Epithelial cell of proximal tubule (primary cell): ENCODE measurements at places on chromosomes 2 and 18.

DNA sequence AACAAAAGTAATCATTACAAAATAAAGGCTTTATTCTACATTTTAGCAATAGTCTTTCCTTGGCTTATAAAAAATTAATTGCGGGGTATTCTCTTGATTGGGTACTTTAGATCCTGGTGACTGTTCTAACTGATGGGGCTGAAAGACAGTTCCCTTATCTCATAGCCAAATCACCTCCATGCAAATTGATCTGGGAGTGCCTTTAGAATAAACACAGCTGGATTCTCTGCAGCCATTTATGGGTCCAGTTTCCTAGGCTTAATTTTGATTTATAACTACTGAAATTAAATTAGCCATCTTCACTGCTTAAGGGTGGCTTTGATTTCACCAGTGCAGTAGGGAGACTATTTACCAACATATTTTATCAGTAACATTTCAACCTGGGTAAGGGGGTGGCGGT lies 337.1 kb downstream of the NRXN1 start:
- no peak for DNase-seq

DNA sequence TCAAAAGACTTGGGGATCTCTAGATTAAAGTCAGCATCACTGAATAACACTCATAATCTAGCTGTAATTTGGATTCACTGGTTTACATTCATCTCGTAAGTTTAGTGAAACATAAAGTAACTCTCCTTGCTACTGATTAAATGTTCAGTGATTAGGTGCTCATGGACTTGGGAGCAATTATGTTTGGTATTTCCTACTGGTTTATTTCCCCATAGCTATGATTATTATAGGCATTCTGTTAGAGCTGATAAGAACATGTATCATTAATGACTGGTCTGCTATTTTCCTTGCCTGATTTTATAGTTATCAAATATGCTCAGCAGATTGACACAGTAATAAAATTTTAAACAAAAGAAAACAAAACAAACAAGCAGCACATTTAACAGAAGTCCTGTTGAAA lies 334.7 kb upstream of the SLC8A1 start:
- DNase-seq = no peak

DNA sequence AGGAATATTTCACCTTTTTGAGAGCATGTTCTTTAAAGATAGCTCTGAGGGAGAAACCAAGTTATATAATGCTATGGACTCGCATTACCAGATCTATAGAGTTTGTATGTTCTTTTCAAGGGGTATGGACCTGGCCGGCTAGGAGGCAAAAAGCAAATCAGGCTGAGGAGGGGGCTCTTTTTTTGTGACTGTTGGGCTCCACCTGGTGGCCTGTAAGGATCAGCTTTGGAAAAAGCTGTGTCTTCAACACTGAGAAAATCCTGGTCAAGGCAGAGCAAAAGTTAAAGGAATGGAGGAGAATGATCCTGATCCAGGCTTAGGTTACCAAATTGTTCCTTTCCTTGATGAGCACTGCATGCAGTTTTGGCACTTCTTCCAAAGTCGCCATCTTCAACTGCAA lies 180.5 kb downstream of the DIS3L2 start:
- no peak for DNase-seq

DNA sequence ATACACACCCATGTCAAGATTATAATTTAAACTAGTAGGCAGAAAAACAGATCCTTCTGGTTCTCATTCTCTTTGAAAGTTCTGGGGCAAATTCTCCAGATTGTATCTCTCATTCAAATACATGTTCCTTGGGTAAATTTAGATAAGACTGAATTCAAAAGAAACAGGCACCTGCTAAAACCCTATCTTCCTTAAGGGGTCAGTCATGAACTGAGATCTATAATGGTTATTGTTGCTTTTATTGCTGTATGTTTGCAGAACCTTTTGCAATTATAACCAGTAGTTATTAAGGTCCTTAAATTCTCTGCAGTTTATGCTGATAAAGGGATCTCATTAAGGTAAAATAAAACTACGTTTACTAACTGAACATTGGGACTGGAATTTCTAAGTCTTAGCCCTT lies 83.5 kb downstream of the MYO5B start:
- DNase-seq = no peak

DNA sequence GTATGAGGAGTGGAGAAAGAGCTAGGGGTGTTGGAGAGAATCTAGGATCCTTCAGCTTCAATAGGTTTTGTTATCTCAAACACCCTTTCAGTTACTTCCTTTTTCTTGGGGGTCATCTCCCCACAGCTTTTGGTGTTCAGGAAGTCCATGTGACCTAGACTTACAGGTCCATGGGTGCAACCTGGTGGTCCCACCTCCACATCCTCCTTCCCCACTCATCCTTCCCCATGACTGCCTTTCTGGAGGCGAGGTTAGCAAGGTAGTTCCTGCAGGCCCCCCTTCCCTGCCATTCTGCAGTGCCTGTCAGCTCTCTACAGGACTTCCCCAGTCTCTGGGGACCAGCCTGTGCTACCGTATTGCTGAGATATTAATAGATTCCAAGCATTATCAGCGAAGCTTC lies 107.6 kb downstream of the TMEM17 start:
- no peak for DNase-seq

GRCh38 chr18:48312066-48312465 lies 97.1 kb downstream of the ZBTB7C start:
- no peak for DNase-seq

GRCh38 chr2:133360190-133360589 lies 208.1 kb downstream of the NCKAP5 start:
- DNase-seq = no peak

- no peak for DNase-seq
These were observed 27.5 kb upstream of the REEP1 start for GRCh38 chr2:86364894-86365293.

DNA sequence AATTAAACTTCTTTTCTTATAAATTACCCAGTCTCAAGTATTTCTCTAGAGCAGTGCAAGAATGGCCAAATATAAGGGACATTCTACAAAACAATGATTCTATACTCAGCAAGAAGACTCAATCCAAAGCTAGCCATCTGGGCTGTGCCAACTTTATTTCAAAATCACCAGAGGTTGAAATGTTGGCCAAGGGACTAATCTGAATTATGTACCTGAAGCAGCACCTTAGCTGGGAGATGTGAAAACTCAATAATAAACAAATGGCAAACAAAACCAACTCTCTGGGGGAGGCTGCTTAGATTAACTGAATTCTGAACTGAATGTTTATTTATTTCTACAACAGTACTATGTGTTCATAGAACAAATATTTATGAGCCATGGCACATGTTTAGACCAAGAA lies 251.3 kb downstream of the RDH14 start:
- DNase-seq = no peak

GRCh38 chr2:120709608-120710041 lies 26.0 kb upstream of the GLI2 start:
- no peak for DNase-seq

DNA sequence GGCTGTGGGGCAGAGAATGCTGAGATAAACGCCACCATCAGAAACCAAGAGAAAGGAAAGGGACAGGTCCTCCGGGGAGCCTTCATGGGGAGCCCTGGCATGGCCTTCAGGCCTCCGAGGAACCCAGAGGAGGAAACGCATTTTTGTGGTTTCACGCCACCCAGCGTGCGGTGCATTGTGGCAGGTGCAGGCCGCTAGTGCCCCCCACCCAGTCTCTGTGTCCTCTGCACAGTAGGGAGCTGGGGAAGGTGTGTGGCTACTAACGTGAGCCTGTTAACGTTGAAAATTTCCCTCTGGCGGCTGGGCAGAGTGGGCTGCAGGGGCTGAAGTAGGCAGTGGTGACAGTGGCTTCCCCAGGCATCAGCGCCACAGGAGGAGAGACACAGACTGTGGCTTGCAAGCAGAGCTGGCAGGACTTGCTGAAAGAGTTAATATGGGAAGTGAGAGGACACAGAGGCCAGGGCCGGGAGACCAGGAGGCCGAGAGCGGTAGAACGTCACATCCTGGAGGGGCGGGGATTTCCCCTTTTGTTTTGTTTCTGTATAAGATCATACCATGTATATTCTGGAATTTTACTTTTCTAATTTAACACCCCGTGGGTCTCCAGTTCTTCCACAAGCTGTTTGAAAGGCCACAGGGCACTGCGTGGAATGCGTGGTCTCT lies 166.9 kb downstream of the GBX2 start:
- no peak for DNase-seq

DNA sequence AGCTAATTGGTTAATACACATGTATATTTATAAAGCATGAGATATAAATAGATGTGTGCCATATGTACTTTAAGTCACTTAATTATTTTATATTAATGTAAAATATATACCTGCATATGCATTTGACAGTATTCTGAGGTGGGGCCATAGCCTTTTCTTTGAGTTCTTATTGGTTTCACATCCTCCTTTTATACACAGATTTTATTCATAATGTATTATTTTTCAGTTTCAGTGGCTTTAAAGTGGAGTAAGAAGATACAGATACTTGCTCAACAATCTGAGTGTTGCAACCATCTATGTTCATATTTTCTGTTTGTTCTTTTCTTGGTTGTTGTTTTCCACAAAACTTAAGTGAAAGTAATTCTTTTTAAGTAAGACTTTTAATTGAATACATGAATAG lies 436.5 kb downstream of the RND3 start:
- no peak for DNase-seq

- no peak for DNase-seq
These were observed 108.3 kb downstream of the SMAD7 start for GRCh38 chr18:48842259-48843061.
